ENCODE measurements at places on chromosomes 16 and 17.

GRCh38 chr17:14756479-14756878, 455.6 kb downstream of the HS3ST3B1 start:
- DNase-seq: no peak

DNA sequence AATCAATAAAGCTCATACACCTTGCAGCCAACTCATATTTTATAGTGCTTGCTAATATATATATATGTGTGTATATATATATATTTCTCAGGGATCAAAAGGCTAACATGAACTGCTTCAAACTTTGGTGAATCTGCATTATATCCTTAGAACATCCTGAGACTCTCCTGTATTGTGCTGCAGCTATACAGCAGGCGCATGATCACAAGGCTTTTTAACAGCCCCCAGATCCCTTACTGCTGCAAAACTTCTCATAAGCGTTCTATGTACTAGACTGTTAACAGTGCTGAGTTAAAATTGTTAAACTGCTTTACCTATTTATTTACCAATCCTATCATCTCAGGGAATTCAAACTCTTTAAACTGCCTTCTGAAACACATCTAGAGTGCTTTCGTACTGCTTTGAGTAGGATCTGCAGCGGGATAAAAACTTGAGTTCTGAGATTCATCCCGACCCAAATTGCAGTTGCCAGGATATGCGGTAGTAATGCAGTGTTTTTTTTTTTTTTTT, 1.3 kb downstream of the GPATCH8 start:
- peak; percentile 12 for DNase-seq

DNA sequence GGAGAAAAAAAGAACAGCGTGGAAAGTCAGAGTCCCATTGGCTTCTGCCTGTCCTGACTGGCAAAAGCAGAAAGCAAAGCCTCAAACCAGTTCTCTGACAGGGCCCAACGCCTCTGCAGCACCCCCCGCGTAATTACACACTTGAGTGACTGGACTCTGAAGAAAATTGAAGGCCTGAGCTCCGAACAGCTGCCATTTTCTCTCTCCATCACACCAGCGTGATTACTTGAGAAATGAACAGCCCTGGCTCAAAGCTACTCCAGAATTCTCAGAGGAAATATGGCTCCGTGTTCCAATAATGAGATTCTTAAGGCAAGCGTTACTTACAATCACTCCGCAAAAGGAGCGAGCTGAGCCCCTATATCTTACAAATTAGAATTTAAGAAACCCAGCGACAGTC, 142.7 kb upstream of the C17orf78 start:
- DNase-seq: no peak

GRCh38 chr16:53523126-53523804, 20.3 kb upstream of the AKTIP start:
- DNase-seq: no peak

- DNase-seq: peak; percentile 52
Measured at GRCh38 chr16:68786685-68787418, 49.8 kb downstream of the CDH1 start.
